ENCODE measurements at places on chromosomes 7 and 10.

GRCh38 chr10:89554433-89554832 is 19.0 kb upstream of the SLC16A12 start:
- no peak for DNase-seq

DNA sequence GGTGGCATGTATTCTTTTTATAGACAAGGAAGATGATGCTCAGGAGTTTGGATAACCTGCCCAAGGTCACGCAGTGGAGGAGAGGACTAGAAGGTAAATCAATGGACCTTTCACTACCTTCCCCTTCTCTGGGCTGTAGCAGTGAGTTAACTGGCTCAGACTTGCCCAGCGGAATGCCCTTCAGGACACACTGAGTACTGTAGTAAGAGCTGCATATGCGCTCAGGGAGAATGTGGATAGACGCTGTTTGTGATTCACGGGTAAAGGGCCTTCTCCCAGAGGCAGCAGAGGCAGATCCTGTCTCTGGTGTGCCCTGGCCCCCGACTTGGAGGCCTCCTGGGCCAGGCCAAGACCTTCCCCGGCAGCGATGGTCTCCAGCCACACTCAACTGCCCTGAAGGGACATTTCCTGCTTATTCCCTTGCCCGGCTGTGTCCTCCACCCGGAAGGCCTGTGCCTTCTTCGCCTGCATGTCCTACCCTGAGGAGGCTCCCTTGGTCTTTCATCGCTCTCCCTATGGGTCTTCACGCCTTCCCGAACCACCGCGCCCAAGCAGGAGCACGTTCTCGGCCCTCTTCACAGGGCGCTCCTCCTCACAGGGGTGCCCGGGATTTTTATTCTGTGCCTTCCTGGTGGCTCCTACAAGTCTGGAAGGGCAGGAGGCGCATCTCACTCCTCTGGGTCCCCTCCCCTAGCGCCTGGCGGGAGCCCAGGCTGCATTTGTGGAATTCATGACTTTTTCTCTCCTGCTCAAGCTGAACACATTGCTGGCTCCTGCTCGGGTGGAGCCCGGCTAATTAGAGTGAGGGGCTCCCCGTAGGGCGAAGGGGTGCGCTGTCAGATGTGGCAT is 1.8 kb upstream of the IKZF1 start:
- DNase-seq: no peak

- no peak for DNase-seq
Observed at GRCh38 chr7:91251877-91252276, 12.4 kb upstream of the FZD1 start.

DNA sequence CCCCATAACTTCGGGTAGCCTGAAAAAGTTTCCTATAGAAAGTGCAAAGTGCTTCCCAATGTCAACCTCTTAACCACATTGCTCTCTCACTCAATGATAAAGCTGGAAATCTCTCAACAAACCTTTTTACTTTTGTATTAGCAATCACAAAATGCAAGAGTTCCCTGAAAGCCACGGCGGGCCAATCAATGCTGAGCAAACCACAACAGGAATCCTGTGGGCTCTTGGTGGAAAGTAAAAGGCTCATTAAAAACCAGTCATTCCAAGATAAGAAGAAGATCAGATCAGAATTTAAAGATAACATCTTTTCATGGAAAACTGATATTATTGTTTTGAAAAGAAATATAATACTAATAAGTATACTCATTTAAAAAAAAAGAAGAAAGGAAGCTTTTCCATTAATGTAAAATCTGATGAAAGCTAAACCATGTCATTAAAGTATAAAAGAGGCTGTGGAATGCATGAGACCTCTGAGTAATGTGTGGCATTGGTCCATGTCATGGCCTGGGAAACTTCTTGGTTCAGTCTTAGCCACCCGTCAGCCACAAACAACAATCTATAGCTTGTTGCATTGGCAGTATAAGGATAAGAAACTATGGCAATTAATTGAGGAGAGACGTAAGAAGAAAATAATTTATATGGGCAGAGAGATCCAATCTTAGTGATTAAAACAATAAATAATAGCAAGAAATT is 1066.1 kb upstream of the SORCS1 start:
- no peak for DNase-seq

DNA sequence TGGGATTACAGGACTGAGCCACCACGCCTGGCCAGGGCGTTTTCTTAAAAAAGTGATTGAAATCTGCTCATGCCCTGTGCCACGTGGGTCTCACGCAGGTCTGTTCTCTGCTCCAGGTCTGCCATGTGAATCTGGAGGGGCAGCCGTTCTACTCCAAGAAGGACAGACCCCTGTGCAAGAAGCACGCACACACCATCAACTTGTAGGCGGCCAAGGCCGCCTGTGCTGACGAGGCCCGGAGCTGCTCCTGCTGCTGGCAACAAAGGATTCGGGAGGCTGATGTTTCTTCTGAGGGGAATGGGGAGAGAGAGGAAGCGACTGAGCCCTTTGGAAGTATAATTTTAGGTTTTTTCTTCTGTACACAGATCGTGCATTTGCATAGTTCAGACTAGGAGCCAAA is 23.6 kb upstream of the BMPR1A start:
- DNase-seq: no peak

- DNase-seq: peak; percentile 52
Observed at GRCh38 chr7:73892003-73892999, 31.3 kb downstream of the TMEM270 start.

- no peak for DNase-seq
Observed at GRCh38 chr7:120260111-120260510, 12.9 kb upstream of the KCND2 start.

DNA sequence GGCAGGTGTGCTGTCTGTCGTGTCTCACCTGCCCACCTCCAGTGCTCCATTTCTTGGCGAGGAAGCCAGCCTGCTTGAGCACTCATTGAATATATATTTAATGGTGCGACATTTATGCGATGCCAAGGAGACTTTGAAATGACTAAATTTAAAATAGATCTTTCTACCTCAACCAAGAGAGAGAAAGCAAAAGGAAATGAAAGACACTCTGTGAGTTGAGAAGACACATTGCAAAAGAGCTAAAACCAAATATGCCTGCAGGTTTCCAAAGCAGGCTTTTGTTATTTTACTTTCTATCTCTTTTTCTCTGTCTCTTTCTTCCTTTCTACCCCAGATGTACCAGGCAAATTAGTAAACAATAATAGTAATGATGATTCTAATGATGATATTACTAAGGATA is 53.6 kb upstream of the AOAH start:
- no peak for DNase-seq

DNA sequence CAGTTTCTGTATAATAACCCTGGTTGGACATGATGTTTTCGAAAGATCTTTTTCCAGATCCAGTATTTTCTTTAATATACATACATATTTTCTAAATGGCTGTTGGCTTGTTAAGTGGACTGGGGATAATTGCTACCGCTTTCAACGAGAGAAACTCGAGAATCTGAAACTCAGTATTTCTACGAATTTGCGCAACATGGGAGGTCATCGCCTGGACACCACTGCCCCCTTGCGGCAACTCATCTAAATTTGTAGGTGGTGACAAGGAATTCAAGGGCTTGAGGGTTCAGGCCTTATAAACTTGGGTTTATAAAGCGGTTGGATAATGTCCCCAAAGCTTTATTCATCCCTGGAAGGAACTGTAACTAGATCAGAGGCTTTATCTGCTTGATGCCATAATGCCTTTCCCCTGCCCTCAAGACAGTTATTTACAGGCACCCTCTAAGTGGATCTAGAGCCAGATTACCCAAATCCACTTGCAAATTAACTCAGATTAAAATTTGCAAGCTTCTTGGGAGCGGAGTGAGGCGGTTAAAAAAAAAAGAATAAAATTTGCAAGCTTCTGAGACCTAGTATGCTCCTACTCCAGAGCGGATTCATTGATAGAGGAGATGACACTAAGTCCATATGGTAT is 21.3 kb upstream of the KCNK18 start:
- peak; percentile 86 for DNase-seq

DNA sequence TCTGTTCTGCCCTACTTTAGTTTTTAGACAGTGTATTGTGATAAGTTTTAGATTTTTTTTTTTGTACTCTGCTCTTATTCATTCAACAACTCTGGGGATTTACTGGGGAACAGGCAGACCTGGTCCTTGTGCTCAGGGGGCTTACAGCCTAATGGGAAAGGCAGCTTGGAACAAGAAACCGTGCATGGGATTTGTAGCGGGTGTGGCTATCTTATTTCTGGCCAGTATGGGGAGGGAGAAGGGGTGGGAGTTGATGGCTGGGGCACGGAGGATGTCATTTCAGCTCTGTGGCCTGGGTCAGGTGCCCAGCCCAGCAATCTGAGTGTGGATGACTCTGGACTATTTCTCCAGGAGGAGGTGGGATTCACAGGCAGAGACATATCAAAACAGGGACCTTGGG is 47.0 kb downstream of the GRK5 start:
- no peak for DNase-seq

DNA sequence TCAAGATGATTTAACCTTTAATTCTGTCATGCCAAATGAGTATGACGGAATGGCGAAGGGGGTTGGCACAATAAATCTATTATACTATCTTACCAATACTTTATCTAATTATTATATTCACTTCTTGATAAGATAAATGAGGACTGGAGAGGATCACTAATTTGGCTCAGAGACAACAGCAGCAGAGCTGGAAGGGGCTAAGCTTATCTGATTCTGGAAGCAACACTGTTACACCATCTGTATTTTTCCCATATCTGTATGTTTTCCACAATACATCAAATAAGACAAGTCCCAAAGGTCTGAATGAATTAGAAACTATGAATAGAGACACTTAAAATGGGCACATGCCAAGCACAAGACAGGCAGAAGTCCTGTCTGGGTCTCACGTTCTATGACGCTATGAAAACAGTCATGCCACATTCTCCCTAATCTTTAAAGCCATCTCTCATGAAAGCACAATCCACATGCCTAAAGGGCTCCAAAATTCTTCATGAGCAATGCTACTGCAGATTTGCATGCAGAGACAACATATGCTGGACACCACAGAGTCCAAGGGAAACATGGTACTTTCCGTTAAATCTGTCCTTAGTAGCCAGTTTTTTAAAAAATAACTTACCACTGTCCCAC is 88.3 kb downstream of the SLC25A13 start:
- DNase-seq: no peak

- DNase-seq: peak; percentile 52
Observed at GRCh38 chr10:114714281-114714741, 56.2 kb upstream of the ABLIM1 start.

- no peak for DNase-seq
Observed at GRCh38 chr10:14660831-14661230, 113.9 kb downstream of the FAM107B start.

GRCh38 chr10:28891058-28891713 is 213.9 kb downstream of the BAMBI start:
- DNase-seq: no peak

GRCh38 chr7:66505531-66506451 is 122.9 kb upstream of the KCTD7 start:
- DNase-seq: peak; percentile 22

- DNase-seq: no peak
Observed at GRCh38 chr7:67392596-67393438, 396.2 kb downstream of the TYW1 start.

DNA sequence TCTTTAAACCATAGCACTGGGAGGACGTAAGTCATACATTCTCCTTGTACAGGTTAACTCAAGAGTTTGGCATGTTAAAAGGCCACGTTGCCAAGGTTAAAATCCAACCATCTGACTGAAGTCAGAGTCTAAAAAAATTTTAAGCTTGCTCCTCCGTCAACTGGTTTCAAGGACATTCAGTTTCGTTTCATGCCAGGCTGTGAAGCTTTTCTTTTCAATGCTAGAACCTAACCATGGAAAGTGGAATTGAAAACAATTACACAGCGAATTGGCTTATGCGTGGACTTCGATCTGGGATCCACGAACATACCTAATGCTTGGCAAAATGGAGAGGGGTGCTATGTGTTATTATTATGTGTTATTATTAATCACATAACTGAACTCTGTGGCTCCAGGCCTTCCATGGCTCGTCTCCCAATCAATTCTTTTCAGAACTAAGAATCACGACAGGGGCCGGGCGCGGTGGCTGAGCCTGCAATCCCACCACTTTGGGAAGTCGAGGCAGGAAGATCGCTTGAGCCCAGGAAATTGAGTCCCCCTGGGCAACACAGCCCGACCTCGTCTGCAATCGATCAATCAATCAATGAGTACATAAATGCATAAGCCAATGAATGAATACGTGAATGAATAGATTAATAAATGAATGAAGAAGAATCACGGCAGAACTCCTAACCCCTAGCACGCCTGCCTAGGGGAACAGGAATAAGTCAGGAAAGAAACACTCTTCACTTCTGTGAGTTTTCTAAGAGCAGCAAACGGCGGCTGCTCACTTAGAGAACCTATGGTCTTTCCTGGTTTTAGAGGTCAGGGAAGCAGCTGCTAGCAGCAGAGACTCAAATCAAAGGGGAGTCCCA is 733 bp upstream of the ARL5B start:
- peak; percentile 46 for DNase-seq

DNA sequence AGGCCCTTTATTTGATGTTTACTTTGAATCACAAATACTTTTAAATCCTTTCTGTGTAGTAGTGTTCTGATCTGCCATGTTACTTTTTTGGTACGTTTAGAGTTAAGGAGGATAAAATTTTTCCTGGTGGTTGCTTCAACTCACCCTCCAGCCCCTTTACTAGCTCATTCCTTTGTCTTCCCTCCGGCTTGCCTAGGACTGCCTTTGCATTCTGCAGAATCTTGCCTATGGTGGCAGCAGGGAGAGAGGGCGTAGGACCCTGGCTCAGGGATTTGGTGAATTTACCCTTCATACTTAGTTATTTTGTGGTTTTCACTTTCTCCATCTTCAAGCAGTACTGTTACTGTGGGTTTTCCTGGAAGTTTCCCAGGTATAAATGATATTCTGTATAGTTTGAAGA is 833.5 kb downstream of the XPNPEP1 start:
- DNase-seq: no peak
